ENCODE measurements at places on chromosomes 13 and 19.
A peak's percentile ranks its signal among the peaks of the same experiment; 100 is the strongest.

- no peak for DNase-seq
Measured at GRCh38 chr13:90552702-90553101, 794.8 kb upstream of the MIR17HG start.

DNA sequence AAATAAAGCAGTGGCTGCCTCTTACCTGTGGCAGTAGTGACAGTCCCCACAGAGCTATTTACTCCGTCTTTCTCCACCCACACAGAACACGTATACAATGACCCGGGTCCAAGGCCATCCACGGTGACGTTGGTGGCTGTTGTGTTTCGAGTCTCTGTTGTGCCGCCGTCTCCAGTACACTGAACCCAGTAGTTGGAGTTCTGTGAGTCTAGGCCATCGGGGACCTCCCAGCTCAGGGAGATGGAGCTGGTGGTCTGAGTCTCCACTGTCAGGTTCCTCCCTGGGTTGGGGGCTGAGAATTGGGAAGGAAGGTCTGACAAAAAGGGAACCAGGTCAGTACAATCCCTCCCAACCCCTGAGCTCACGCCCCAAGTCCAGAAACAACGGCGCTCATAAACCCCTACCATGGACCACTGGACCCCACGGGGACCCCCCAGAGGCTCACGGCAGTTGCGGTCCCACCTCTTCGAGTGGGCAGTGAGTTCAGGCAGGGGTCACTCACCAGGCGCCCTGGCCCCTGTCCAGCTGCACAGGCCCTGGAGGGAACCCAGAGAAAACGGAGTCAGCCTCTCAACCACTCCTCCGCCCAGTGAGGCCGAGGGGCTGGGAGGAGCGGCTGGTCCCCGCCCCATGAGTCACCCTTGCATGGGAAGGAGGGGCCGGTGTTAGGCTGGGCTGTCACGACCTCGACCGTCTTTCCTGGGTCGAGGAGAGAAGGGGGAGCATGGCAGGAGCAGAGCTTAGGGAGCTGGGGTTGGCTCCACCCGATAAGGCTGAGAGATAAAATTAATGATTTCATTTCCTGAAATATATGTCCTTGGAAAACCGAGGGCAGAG is 2.4 kb downstream of the PTPRH start:
- peak; percentile 99 for DNase-seq

- no peak for DNase-seq
Measured at GRCh38 chr19:51503896-51504295, 2.3 kb upstream of the SIGLEC12 start.

GRCh38 chr13:44758630-44759383 is 182.7 kb upstream of the TSC22D1 start:
- peak; percentile 77 for DNase-seq

DNA sequence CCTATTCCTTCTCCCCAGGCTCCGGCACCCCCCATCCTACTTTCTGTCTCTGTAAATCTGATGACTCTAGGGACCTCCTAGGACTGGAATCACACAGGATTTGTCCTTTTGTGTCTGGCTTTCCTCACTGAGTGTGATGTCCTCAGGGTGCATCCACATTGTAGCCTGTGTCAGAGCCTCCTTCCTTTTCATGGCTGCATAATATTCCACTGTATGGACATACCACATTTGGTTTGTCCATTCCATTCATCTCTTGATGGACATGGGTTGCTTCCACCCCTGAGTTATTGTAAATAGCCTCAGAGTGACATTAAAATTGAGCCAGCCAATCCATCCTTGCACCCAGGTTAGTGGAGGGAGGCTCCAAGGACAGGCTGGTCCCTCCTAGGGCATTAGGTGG is 22.8 kb upstream of the NMRK2 start:
- DNase-seq = no peak

DNA sequence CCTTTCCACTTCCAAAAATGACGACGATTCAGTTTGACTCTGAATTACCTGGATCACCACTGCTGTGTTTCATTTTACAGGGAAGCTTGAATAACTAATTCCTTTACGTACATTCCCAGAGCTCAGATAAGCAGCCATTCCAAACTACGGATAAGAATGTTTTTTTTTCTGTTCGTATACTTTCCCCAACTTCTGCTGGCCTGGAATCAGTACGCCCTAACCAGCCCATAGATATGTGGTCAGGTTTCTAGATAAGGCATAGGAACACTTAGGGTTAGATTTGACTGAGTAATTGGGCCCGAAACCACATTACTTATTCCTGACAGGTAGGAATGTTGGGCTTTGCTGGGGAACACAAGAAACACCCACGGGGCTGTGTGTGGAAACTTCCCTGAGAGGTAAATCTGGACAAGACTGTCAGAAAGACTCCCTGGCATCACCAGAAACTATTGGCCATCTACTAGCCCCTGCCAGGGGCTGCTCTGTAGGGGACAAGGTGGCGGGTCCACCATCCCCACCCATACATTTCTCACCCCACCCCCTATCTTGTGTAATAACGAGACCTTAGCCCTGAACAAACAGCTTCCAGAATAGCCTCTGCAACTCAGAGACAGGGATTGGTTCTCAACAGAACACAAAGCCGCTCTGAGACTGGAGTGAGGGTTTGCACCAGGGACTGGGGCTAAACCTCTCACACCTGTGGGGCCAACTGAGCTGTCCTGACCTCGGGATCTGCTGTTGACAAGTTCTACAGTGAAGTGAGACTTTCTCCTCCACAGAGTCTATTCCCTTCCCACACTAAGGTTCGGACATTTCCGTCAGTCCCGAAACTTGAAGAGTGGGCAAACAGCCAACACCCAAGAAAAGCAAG is 15.6 kb downstream of the RHPN2 start:
- peak; percentile 99 for DNase-seq

DNA sequence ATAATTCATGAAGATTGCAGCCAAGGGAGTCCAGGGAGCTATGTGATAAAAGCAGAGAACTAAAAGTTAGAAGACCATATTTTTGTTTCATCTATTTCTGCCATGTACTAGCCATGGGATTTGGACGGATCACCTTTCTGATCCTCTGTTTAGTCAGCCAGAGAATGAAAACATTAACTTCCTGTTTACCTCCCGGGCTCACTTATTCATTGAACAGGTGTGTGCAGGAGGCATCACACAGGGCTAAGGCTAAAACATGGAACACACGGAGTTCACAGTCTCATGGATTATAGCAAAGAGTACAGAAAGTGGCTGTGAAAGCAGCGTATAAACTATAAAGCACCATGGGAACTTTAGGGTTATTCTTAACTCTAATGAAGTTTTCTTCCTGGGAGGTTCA is 96.8 kb downstream of the GPR12 start:
- DNase-seq = no peak

- no peak for DNase-seq
Measured at GRCh38 chr19:1987197-1988187, 28.0 kb downstream of the BTBD2 start.

- no peak for DNase-seq
Measured at GRCh38 chr19:19642506-19643157, 825 bp downstream of the GMIP start.

DNA sequence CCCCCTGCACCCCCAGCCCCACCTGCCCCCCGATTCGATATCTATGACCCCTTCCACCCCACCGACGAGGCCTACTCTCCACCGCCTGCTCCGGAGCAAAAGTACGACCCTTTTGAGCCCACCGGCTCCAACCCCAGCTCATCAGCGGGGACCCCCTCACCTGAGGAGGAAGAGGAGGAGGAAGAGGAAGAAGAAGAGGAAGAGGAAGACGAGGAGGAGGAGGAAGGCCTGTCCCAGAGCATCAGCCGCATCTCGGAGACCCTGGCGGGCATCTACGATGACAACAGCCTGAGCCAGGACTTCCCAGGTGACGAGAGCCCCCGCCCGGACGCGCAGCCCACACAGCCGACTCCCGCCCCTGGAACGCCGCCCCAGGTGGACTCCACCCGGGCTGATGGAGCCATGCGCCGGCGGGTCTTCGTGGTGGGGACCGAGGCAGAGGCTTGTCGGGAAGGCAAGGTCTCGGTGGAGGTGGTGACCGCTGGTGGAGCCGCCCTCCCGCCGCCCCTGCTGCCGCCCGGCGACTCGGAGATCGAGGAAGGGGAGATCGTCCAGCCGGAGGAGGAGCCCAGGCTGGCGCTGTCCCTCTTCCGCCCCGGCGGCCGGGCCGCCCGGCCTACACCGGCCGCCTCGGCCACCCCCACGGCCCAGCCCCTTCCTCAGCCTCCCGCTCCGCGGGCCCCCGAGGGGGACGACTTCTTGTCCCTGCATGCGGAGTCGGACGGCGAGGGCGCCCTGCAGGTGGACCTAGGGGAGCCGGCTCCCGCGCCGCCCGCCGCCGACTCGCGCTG is 9.2 kb downstream of the SCAF1 start:
- DNase-seq = no peak

DNA sequence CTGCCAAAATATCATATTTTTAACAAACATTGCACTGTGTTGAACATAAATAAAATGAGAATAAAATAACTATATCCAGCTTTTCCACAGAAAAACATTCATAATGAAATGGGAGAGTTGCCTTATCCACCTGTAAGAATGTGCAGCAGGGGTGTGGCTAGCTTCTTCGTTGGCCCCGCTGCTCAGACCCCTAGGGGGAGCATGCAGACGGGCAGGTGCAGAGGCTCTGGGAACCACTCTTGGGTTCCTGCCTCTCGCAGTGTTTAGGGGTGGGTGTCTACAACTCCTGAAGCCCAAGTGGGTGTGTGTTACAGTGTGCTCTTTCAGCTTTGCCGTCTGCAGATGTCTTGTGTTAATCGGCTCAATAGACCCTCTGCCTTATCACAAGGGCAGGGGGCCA is 121.7 kb downstream of the SLITRK5 start:
- DNase-seq = no peak

DNA sequence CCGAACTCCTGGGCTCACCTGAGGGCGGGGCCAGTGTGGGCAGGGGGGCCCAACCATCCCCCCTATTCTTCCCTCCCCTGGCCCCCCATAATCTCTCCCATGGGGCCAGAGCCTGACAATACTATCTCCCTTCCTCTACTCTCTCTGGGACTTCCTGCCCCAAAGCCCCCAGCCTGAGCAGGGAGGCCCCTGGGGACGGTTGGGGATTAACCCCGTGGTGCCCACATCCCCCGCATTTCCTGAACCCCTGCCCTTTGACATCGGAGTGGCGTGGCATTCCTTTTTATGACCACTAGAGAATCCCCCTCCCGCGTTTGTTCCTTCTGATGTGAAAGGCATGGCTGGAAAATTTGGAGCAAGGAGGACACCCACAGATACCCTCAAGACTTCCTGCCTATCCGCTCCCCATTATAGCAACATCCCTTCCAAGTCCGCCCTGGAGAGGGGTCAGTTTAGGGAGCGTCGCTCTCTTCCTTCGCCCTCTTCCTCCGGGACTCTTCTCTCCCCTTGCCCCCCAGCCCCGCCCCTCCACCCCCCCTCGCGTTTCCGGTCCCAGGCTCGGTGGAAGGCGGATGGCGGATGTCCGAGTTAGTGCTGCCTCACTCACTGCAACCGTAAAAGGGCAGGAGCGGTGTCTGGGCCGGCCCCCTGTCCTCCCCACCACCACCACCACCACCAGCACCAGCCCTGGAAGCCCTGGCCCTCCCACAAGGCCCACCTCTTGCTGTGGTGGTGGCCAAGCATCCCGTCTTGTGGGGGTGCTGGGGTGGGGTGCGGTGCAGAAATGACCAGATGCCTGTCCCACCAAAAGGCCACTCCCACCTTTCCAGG is 1.8 kb downstream of the VASP start:
- DNase-seq = peak; percentile 62

GRCh38 chr13:36549126-36549702 is 116.9 kb downstream of the CCNA1 start:
- DNase-seq = no peak

- no peak for DNase-seq
Measured at GRCh38 chr19:29630655-29631054, 24.6 kb downstream of the POP4 start.

DNA sequence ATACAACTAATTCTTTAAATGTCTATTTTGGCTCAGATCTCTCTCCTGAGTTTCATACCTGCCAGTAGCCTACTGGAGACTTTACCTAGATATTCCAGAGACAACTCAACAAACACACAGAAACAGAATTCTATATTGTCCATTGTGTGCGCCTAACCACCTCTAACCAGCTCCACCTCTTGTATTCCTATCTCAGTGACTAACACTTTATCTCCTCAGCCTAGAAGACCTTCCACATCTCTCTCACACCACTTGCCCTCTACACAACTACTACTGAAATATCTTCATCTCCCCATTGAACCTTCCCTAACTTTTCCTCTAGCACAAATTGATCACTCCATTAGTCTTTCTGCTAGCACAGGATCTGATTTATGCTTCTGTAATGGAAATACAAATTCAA is 6.7 kb downstream of the VWA8 start:
- DNase-seq = no peak

GRCh38 chr19:29587059-29587458 is 19.0 kb upstream of the POP4 start:
- no peak for DNase-seq

GRCh38 chr19:7914598-7915045 is at the start of gene TGFBR3L:
Gene TGFBR3L, plus strand, starts transcription at chr19:7914830.
- no peak for DNase-seq

- DNase-seq = no peak
Measured at GRCh38 chr19:54551293-54551692, 22.3 kb upstream of the LILRA2 start.

DNA sequence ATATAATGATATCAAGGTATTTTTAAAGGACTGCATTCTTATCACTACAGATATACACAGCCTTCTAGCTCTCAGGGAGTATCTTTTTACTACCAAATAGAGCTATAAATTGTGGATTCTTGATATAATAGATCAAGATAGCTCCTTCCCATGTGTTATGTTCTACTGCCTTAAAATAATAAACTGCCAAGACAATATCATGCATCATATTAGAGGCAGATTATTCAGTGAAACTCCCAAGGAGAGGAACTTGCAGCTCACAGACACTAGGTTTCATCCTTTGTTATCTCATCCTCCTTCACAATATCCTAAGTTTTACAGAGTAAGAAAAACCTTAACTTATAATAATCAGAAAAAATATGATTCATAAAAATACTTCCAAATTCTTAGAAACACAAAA is 802.8 kb downstream of the DIAPH3 start:
- no peak for DNase-seq

DNA sequence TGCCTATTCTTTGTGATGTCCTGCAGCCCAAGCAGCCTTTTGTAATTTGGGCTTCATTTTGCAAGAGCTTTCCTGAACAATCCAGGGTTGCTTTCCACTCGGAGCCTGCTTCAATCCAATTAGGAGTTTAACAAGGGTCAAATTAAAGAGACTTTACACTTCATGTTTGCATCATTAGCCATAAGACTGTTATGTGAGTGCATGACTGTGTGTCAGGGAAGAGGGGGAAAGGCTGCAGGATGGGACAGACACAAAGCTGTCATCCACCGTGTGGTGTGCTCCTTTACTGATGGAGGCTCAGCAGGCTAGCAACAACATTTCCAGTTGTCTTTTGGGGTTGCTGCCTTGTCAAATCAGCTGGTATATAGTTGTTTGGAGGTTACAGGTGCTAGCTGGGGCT is 23.7 kb upstream of the MAB21L1 start:
- DNase-seq = no peak

GRCh38 chr13:22812793-22813192 is 368.0 kb upstream of the SGCG start:
- no peak for DNase-seq

Data from NCI-H226 (cell line).